ENCODE measurements at places on chromosomes 1 and 21. TPM values are rescaled to one million over a fixed set of nuclear protein-coding genes. Genes with fewer than 3 reads are reported as not detected.

The LCE5A gene
- total RNA-seq, result not detected

DNA sequence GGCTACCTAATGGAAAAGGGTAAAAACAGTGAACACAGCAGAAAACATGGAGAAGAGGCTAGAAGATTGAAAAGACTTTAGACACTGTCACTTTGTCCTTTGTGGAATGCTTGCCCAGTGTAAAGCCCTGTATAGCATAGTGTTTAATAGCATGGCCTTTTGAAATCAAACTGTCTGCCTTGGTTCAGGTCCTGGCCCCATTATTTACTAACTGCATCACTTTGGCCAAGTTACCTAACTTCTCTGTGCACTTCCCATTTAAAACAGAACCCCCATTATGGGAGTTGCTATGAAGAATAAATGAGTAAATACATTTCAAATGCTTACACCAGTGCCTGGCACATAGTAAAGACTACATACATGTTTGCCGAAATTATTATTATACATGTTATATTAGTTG, 12.1 kb downstream of the PHC2 start:
- no peaks in the 10 kb centered on the region for H3K36me3 ChIP-seq
- no peaks in the 10 kb centered on the region for H3K27me3 ChIP-seq

- no peak for DNase-seq
- no peaks in the 10 kb centered on the region for H3K36me3 ChIP-seq
- no peak overlapping the region for H3K4me3 ChIP-seq
- H3K27me3 ChIP-seq, result no peaks in the 10 kb centered on the region
- peaks cover under 1% of the 10 kb centered on the region for H3K4me1 ChIP-seq
- H3K27ac ChIP-seq, result no peak overlapping the region
These were observed 322.7 kb downstream of the PTBP2 start for GRCh38 chr1:97044159-97044760.

The PLA2G2F gene
- not detected for total RNA-seq
